Caki2 (cell line): ENCODE measurements at places on chromosomes 12 and 14.

GRCh38 chr14:69005432-69006148, 26.5 kb upstream of the ACTN1 start:
- peak; percentile 47 for DNase-seq

- no peak for DNase-seq
Measured at GRCh38 chr14:54241517-54241916, 155.3 kb upstream of the CDKN3 start.

DNA sequence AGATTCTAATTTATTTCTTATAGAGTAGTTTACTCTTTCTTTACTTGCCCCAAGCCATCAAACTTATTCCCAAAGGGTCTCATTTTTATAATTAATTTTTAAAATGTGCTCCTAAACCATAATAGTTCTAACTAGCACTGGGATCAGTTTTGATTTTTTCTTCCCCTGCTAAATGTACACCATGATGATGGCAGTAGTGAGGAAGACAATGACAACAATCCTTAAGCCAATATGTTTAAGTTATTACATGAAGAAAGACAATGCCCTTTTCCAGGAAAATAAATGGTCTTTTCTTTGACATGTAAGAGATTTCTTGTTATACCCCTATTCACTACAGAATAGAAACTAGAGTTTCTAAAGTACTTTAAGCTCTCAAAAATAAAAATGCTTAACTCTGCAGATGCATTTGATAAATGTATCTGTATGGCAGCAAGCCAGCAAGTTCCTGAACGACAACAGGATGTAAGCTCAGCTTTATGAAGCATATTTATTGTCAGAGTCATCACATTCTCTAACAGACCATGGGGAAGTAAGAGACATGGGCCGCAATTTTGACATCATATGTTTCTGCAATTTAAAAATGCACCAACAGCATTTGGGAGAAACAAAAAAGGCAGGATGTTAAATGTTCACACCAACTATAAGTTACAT, 36.0 kb upstream of the SNX6 start:
- no peak for DNase-seq

DNA sequence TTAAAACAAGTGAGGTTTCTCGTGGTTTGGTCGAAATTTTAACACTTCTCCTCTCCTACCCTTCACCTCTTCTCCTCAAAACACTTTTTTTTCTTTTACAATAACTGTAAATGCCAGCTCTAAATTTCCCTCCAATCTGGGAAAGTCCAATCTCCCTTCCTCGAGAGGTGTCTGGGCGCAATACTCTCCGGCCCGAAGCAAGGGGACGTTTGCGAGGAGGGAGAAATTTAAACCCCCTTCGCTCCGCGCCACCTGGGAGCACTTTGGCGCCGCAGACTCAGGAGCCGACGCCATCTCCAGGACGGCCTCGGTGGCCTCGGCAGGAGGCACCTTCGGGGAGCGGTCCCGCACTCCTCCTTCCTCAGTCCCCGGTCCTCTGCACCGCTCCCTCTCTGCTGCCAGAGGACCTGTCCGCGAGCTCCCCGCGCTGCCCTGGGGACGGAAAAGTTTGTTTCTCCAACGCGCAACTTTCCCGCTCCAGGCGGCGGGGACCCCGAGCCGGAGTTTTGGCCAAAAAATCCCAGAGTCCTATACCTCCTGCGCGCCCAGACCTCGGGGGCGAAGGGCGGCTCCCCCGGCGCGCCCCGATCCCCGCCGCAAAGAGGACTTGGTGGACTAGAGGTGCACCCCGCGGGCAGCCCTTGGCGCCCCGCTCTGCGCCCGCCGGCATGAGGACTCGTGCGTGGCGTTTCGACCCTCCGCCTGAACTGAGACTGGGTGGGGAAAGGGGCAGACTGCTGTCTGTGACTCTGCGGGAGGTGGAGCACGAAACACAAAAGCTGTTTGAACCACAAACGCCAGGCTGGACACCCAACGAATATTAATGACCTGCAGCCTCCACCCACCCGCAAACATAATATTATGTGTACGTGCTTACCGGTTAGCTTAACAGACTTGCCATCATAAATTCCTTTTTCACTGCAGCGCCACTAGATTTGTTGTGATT, 95.2 kb upstream of the HMGA2 start:
- no peak for DNase-seq

DNA sequence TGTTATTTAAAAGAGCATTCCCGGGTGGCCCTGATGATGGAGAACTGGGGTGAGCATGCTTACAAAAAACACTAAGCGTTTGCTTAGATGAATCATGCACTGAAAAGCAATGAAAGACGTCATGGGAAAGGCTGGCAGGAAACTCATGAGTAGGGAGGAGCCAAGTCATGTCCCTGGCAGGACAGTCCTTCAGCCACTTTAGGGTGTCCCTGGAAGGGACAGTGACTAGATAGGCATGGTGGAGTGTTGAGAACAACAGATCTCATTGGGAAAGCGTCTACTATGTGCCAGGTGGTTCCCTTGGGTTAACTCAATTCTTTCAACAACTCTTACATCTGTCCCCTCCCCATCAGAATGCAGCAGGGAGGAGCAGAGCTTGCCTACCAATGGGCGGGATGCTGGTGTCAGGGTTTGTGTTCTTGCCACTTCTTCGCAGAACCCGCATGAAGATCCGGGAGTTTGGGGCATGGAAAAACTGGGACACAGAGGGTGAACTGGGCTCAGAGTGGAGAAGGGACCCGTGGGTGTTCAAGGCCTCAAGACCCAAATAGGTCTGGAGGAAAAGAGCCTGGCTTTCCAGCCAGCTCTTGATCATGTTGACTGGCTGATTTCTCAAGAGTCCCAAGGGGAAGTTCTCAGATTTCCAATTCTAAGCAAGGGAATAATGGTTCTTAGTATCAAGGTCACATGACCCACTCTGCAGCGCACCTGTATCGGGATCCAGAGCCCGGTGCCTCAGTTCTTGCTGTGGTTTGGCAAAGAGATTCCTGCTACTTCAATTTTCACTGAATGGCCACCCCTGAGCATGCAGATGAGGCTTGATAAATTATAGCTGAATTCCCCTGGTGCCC, 653.9 kb upstream of the TBX3 start:
- peak; percentile 79 for DNase-seq

GRCh38 chr14:97726676-97727075, 929.5 kb downstream of the VRK1 start:
- no peak for DNase-seq

DNA sequence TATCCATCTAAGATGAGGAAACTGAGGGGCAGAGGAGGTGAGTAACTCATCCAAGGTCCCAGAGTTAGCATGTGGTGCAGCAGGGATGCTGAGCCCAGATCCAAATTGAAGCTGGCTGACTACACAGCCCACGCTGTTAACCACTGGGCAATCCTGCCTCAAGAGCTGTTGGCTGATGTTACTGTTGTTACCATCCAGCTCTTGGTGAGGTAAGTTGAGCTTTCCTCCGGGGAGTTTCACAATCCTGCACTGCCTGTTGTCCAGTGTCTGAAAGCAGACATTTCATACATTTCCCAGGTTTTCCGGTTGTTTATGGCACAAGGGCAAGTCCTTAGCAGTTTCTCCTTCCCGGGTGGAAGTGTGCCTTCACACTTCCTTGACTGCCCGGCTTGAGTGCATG, 14.5 kb downstream of the CYP46A1 start:
- DNase-seq: no peak

DNA sequence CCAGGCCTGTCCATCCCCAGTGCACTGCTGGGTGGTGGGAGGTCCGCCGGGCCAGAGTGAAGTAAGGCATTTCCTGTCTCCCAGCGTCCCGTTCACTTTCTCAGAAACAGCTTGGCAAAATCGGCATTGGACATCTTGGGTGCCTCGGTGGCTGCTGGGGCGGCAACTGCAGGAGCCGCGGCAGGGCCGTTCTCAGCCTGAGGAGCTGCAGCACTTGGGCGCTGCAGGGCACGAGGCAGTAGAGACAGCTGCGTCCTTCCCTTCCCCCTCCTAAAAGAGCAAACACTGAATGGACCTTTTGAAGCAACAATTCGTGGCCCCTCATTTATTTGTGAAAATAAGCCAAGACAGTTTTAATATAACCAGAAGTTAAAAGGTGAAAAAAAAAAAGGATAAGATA, 8.3 kb downstream of the FICD start:
- DNase-seq: no peak

- no peak for DNase-seq
Measured at GRCh38 chr14:42277840-42278239, 671.2 kb downstream of the LRFN5 start.

DNA sequence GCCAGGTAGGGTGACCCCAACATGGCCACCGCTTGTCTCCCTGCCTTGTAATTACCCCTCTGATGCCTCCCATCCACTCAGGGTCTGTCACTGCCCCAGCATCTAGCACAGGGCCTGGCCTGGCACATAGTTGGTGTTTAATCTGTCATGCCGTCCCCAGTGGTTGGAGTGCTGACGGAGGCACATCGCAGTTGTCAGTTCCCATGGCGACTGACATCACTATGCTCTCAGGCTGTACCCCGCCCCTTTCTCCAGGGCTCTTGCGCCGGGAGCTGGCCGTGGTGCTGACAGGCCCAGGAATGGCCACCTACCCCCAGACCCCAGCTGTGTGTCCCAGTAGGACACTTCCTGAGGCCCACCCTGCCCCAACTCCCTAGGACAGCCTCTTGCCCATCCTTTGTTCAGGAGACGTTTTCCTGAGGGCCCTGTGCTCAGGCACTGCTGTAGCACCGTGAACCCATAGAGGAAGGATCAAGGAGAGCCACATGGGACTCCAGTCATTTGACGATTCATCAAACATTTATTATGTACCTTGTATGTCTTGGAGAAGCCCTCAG, 23.0 kb downstream of the FAM222A start:
- DNase-seq: peak; percentile 52

- peak; percentile 83 for DNase-seq
Measured at GRCh38 chr14:103879570-103880347, 32.4 kb upstream of the PPP1R13B start.

- no peak for DNase-seq
Measured at GRCh38 chr12:40770781-40771180, 78.5 kb downstream of the CNTN1 start.

GRCh38 chr12:98085046-98085755, 430.2 kb upstream of the TMPO start:
- DNase-seq: no peak

GRCh38 chr12:112456029-112456428, 37.3 kb downstream of the PTPN11 start:
- DNase-seq: no peak

DNA sequence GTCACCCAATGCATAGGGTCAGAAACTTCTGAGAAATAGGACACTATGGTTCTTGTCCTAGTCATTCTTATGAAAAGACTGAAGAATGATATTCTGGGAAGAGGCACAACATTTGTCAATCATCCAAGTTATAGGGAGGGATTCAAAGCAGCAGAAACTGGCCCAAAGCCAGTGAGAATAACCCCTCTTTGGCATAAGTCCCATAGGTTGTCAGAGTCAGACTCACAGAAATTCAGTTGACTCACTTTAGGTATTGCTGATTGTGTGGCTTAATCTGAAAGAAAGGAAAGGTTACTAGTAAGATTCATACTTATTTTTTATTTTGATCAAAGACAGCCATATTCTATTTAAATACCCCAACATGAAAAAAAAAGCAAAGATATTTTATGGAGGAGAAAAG, 151.0 kb downstream of the SRGAP1 start:
- DNase-seq: no peak

- no peak for DNase-seq
Measured at GRCh38 chr12:104333692-104334255, 30.2 kb downstream of the EID3 start.

- DNase-seq: peak; percentile 65
Measured at GRCh38 chr14:76937181-76938091, 91.1 kb downstream of the IRF2BPL start.

DNA sequence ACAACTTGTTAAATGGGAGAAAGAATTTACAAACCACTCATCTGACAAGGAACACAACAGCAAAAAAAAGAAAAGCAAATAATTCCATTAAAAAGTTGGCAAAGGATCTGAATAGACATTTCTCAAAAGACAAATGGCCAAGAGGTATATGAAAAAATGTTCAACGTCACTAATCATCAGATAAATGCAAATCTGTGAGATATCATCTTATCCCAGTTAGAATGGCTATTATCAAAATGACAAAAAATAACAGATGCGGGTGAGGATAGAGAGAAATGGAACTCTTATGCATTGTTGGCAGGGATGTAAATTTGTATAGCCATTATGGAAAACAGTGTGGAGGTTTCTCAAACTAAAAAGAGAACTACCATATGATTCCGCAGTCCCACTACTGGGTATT, 29.9 kb downstream of the CYP46A1 start:
- no peak for DNase-seq

GRCh38 chr12:107669946-107670345, 15.7 kb upstream of the PWP1 start:
- no peak for DNase-seq

- no peak for DNase-seq
Measured at GRCh38 chr12:23555180-23555824, 394.2 kb downstream of the SOX5 start.

- no peak for DNase-seq
Measured at GRCh38 chr14:77649326-77649725, 32.9 kb upstream of the SPTLC2 start.

GRCh38 chr14:44453433-44454171, 53.5 kb downstream of the FSCB start:
- peak; percentile 26 for DNase-seq

DNA sequence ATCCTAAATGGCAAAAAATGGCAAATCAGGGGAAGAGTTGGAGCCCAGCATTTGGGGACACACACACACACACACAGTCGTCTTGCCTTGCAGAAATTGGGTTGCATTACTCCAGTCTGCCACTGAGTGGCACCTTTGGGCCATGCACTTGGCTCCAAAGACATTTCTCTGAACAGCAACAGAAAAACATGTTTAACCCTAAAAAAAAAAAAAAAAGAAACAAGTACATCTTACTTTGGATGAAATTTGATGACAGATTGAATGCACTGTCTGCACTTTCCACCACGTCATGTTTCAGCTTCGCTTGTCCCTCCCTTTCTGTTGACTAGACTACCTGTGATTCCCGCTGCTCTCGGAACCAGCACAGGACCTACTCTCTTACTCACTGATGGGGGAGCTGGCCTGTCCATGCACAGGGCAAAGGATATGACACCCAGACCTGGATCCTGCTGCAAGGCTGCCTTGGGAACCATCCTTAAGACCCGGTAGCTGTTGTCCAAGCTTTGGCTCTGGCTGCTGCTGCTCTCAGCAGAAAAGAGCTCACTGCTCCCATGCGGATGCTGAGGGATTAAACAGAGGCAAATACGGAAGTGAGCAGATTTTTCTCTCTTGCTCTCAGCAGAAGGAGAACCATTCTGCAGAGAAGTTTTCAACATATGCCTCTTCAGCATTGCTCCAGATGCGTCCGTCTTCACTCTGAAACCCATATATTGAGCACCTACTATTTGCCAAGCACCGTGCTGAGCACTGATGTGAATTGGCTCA, 376.8 kb downstream of the DPF3 start:
- DNase-seq: peak; percentile 53

- DNase-seq: no peak
Measured at GRCh38 chr14:81028461-81028860, 73.0 kb downstream of the TSHR start.

GRCh38 chr14:105414456-105415371, 4.9 kb upstream of the MTA1 start:
- DNase-seq: peak; percentile 31

DNA sequence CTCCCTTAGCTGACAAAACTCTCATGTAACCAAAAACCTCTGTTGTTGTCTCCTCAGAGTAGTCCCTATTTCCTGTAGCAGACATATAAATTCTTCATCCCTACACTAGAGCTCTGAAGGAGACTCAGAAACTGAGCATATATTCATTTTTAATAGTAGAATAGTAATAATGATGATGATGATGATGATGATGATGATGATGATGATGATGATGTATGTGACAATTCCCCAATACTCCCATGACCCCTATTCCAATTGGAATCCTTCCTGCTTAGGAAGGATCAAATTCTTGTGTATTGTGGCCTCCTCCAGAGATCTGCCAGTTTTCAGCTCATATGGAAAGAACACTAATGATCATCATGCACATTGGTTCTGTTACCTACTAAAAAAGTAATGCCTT, 26.7 kb downstream of the RASSF9 start:
- DNase-seq: no peak
